Omental fat pad (tissue), 4 donors: ENCODE measurements at places on chromosomes 2 and 18. TPM values are rescaled to one million over a fixed set of nuclear protein-coding genes. Genes with fewer than 3 reads are reported as not detected.

Gene KYNU
- 9.3 TPM for total RNA-seq

Gene GCG
- total RNA-seq, result not detected

DNA sequence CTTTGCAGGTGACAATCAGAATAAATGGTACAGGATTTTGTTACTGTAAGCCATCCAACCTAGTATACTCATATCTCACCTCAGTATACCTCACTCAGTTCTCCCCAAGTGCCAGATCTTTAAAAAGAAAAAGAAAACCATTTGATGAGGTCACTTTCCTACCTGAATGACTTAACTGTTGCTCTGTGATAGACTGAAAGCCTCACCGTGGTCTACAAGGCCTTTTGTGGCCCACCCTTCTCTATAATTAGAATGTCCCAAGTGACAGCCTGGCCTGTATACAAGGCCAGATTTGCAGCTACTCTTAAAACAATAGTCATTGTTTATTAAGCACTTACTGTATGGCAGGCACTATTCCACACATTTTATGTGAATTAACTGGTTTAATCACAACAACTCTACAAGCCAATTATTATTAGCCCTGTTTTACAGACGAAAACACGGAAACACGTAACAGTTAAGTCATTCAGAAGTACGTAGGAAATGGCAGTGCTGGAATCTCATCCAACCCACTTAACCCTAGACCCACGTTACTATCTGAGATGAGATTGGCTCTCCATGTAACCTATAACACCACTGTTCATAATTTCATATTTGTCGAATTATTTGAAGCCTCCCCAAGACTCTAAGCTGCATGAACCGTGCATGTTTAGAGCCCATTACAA, 28.3 kb downstream of the PKP4 start:
- DNase-seq, result no peak

Gene UGT1A3
- not detected for total RNA-seq

Gene DPP4
- total RNA-seq, result 17.9 TPM

Gene C2orf78
- total RNA-seq, result not detected

- no peak for DNase-seq
These were observed 764.7 kb downstream of the SATB2 start for GRCh38 chr2:198692907-198693510.
